ENCODE measurements at places on chromosomes 3 and 15. TPM values are rescaled to one million over a fixed set of nuclear protein-coding genes. Genes with fewer than 3 reads are reported as not detected.

DNA sequence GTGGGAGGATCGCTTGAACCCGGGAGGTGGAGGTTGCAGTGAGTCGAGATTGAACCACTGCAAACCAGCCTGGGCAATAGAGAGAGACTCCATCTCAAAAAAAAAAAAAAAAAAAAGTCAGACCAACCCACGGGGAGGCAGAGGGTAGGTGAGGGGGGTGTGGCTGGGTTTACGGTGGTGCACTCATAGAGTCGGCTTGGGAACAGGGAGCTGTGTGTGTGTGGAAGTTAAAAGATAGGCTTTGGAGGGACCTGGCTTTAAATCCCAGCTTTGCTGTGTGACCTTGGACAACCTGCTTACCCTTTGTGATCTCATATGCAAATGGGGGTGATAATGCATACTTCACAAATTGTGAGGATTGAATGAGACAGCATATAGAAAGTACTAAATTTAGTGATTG is 10.0 kb upstream of the ISLR2 start:
- DNase-seq, result no peak

- no peak for DNase-seq
Observed at GRCh38 chr3:157500232-157500631, 3.0 kb downstream of the VEPH1 start.

- no peak for DNase-seq
Observed at GRCh38 chr3:34396956-34397355, 598.5 kb downstream of the PDCD6IP start.

The GLCE gene
- 3.8 TPM for total RNA-seq

The OCA2 gene
- total RNA-seq, result not detected
